ENCODE measurements at places on chromosomes 4 and X.
A peak's percentile ranks its signal among the peaks of the same experiment; 100 is the strongest.

DNA sequence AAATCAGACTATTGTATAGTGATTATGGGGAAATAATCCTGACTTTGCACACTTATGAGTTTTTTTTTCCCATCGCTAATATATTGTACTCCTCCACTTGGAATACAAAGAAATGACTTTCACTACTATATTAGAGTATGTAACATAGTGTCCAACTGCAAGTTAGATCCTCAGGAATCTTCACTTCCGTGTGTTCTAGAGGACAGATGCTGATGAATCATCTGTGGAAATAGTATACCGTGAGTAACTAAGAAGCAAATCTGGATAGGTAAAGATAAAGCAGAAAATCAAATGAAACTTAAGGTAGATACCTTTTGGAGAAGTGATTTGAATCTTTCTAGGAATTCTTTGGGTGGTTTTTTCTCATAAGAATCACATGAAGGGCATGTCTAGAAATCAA, 8.3 kb downstream of the IL21 start:
- DNase-seq, result no peak

GRCh38 chr4:21203416-21203815, 503.2 kb downstream of the PACRGL start:
- DNase-seq, result no peak

DNA sequence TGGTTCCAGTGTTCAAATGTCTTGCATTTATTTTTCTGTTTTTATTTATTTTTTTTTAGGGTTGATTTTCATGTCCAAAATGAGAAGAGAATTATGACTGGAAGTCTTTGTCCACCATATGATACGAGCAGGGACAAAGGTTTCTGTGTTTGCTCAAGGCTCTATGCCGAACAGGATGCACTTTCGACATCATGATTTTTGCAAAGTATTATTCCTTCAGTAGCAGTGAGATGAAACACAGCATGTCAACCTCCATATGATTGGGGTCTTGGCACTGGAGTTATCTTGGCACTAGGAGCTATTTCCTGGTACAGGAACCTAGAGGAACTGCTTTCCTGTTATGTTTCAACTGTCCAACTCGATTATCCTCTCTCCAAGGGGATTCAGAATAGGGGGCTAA, 72.6 kb downstream of the UCHL1 start:
- DNase-seq, result no peak

DNA sequence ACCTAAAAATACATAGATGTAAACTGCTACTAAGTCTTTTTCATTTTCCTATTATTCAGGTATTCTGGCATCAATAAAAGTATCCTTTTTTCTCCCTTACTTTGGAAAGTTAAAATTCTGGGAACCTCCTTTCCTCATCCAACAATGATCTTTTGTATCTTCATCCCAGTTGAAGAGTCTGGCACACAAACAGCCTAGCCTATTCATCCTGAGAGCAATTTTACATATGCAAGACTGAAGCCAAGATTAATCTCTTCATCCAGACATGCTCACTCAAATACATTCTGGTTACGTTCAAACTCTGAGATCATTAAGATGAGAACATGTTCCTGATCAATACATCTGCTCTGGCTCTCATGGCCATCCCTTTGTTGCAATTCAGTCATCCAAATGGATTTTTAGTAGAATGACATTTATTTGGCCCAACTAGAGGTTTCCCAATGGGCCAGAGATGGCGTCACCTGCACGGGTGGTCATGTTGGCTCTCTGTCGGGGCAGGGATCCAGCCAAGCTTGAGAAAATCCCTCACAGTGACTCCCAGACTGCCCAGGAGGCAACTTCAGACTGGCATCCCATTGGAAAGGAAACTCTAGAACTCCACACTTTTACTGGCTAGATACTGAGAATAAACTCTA, 135.3 kb upstream of the VCX2 start:
- DNase-seq, result no peak

DNA sequence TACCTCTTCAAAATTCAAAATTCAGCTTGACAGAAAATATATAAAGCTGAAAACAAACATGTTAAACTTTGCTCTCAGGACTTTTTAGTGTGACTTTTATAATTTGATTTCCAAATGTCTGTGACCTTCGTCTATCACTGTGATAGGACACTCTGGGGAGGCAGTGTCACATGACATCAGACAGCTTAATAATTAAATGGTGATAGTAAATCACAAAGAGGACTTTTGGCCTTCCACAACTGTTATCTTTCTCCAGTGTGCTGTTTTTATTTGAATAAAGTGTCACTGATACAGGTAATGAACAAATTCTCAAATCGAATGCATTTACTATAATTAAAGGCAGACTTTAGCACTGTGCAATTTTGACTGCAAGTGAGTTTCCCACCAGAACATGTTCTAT, 83.1 kb downstream of the MID1 start:
- no peak for DNase-seq

DNA sequence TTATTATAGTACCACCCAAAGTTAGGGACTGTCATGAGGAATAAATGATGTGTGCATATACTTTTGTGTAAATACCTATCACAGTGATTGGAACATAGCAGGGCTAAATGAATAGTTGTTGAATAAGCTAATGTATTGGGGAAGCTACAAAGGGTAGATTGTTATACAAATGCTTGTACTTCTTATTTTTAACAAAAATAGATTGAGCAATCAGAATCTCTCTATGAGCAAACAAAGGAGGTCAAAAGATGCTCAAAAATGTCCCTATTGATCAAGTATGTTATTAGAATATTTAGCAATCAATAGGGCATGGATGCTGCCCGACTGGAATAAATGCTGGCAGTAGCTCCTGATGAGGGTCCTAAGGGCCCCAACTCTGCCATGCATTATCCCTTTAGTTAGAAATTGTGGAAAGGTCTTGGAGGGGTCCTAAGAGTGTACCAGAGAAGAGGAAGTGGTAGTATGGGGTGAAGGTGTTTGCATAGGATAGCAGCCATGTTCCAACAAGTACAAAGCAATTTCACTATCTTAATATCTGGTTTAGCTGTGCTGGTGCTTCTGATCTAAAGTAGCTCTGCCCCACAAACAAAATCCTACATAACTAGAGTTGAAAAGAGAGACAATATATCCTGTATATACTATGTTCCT, 33.1 kb upstream of the TAPT1 start:
- no peak for DNase-seq

GRCh38 chr4:157992038-157992705, 180.7 kb downstream of the GASK1B start:
- DNase-seq, result no peak

DNA sequence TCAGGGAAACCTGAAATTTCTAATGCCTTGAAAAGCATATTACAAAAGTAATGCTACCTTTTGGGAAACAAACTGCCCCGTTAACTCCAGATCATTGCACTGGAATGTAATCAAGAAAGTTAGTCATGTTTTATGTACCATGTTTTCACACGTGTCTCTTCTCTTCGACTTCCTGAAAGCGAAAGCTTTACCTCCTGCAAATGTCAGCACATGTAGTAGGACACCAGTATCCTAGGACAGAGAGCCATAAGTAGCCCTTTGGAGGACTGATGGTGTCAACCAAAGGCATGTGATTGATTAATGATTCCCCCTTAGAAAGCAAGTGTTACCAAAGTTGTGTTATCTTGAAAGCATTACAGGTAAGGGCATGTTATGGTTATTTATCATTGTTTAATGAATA, 8.8 kb upstream of the MND1 start:
- no peak for DNase-seq

DNA sequence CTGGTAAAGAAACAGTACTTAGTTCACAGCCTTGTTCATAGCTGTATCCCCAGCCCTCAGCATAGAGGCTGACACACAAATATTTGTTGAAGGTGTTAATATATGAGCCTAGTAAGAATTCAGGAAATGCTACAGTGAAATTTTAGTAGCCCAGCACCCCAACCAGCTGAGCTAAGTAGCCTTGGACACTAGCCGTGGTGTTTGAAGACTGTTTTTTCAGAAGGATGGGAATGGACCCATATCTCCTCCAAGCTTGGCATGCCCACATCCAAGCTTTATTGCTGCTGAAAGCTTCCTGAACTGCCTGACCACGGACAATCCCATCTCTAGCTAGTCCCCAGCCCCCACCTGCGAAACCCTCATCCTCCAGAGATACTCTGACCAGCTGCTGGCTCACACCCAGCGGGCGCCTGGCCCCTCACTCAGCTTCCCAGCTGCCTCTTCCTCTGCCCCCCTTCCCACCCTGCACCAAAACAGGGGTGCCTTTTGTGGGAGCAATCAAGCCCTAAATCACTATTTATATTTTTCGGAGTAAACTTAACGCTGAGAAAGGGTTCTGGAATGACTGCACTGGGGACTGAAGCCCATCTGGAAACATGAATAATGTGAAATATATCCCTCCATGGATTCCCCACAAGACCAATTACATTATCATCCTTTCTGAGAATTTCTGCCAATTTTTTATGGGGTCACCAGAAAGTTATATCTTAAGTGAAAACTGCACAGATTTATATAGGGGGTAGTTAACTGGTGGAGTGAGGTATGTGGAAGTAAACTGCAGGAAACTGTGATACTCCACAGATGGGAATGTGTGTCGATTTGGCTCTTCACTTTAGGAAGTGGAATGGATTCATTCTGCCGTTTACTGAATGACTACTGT, 41.1 kb upstream of the CBR4 start:
- DNase-seq, result no peak

DNA sequence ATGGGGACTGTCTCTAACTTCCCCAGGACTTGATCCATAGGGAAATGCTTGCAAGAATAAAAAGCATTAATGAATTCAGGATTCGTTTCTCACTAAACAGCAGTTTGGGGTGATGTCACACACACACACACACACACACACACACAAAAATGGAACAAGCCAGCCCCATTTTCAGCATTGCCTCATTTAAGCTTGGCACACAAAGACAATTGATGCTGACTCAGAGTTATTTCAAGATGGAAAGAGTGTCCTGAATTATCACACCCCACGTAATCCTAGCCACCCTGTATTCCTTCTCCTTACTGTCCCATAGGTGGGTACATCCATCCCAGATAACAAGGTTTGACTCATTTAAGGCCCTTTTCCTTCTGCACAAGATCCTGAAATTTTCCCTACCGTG, 345.1 kb upstream of the HS3ST1 start:
- DNase-seq, result no peak

- no peak for DNase-seq
These were observed 11.4 kb downstream of the FRAS1 start for GRCh38 chr4:78068481-78068880.

GRCh38 chr4:2843941-2844584, 419 bp downstream of the ADD1 start:
- DNase-seq, result peak; percentile 41

- no peak for DNase-seq
These were observed 28.6 kb downstream of the SCLT1 start for GRCh38 chr4:129064717-129065116.

- peak; percentile 70 for DNase-seq
These were observed at the start of gene ELF4 for GRCh38 chrX:130110379-130111219. TSS of gene ELF4 (minus strand) at chrX:130110497. CDS start at chrX:130081330, 29,167 bp downstream.

DNA sequence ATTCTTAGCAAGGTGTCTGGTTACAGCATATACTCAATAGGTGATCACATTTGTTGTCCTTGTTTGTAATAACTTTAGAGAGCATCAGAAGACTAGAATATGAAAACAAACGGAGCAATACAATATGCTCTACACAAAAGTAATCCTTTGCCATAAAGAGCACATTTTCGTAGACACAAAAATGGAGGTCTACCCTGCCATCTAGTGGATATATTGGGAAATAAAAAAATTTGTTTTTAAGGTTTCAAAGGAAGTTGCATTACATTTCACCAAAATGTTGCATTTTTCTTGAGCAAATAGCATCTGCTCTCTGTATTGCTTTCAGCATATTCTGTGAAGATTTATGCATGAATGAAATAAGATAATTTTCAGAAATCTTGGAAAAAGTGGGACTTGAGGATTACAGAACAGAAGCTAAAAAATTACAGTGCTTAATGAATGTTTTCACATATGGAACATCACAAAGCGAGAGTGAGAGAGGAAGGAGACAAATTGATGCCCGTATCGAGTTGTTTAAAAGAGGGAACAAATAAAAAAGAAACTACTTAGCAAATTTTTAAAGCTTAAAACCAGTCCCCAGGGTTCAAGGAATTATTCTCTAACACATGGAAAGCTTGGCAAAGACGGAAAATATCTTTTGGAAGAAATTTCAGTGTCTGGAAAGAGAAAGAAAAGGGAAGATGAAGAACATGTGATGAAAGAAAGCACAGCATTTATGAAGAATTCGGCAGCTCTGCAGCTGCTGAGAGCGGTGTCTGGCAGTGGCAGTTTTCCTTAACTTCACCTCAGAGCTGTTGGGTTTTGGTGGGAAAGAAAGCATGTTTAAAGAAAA, 390.1 kb downstream of the ANKRD50 start:
- DNase-seq, result no peak

- no peak for DNase-seq
These were observed 239.1 kb downstream of the FRAS1 start for GRCh38 chr4:78296261-78296660.

GRCh38 chrX:14380044-14380443, 149.3 kb upstream of the GLRA2 start:
- DNase-seq, result no peak

- no peak for DNase-seq
These were observed 175.5 kb downstream of the MAPK10 start for GRCh38 chr4:86184216-86184900.

GRCh38 chr4:146134761-146135445, 40.6 kb upstream of the LSM6 start:
- peak; percentile 47 for DNase-seq

DNA sequence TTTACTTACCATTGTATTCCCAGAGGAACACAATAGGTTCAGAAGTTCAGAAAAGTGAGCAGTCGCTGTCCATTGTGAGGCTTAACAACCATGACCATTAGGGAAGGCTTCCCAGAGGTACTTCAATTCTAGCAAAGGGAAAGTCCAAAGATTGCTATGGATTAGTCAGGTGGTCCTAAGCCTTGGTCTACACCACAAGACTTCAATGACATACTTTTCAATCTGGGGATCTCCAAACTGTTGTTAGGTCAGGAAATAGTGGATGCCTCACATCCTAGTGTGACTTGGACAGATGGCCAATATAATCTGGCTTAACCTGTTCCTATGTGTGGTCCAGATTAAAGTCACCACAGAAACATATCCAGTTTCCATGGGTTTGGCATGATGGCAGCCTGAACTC, 118.0 kb downstream of the SPCS3 start:
- DNase-seq, result no peak

DNA sequence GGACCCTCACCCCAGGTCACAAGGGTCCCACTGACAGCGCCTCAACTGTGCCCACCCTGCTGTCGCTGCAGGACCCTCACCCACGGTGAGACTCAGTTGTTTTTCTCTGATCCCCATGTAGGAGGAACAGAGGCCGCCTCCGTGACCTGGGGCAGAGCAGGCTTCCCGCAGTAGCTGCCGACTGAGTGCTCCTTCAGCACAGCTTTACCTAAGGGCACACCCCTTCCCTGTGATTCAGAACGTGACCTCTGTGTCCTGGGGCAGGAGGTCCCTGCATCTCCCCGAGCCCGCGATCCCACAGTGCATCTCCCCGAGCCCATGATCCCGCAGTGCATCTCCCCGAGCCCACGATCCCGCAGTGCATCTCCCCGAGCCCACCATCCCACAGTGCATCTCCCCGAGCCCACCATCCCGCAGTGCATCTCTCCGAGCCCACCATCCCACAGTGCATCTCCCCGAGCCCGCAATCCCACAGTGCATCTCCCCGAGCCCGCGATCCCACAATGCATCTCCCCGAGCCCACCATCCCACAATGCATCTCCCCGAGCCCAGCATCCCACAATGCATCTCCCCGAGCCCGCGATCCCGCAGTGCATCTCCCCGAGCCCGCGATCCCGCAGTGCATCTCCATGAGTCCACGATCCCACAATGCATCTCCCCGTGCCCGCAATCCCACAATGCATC, 23.6 kb downstream of the PPP2R3B start:
- no peak for DNase-seq

All from MG63 (cell line).